NCI-H82 (cell line): ENCODE measurements at places on chromosomes 12 and 14.

DNA sequence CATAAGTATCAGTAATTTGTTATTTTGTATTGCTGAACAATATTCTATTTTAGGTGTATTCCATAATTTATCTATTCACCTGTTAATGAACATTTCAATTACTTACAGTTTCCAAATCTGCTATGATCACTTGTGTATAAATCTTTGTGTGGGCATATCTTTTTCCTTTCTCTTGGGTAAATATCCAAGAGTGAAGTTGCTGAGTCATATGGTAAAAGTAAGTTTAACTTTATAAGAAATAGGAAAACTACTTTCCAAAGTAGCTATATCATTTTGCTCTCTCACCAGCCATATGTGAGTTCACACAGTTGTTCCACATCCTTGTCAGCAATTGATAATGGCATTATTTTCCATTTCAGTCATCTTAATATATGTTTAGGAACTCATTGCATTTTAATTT lies 66.6 kb upstream of the KITLG start:
- no peak for DNase-seq

GRCh38 chr14:100644383-100644782 lies 57.2 kb upstream of the BEGAIN start:
- no peak for DNase-seq

- peak; percentile 65 for DNase-seq
These were observed 367.6 kb downstream of the C12orf75 start for GRCh38 chr12:105698075-105698474.

DNA sequence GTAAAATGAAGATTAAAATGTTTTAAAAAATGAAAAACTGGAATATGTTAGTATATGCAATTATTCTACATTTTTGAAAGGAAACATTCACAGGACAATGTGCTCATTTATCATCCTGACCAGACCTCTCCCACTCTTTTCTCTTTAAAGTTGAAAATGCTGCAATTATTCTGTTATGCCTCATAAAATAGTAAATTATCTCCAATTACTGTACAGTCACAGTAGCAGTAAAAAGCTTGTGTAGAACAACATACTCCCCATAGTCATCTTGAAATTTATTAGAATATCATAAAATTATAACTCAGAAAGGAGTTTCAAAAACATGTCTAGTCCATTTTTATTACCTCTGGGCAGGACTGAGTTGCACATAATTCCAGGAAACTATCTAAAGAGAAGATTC lies 250.3 kb downstream of the SYT1 start:
- no peak for DNase-seq

DNA sequence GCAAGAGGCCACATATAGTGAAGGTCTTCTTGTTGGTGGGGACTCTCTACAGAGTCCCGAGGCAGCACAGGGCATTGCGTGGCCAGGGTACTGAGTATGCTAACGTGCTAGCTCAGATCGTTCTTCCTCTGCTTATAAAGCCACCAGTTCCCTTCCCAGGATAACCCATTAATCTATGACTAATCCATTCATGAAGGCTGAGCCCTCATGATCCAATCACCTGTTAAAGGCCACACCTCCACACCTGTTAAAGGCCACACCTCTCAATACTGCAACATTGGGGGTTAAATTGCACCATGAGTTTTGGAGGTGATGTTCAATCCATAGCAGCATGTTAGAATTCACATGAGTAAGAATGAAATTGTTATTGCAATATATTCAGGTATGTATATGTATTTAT lies 12.8 kb upstream of the YARS2 start:
- peak; percentile 91 for DNase-seq

- peak; percentile 99 for DNase-seq
These were observed 2.7 kb upstream of the INHBE start for GRCh38 chr12:57452181-57452936.

DNA sequence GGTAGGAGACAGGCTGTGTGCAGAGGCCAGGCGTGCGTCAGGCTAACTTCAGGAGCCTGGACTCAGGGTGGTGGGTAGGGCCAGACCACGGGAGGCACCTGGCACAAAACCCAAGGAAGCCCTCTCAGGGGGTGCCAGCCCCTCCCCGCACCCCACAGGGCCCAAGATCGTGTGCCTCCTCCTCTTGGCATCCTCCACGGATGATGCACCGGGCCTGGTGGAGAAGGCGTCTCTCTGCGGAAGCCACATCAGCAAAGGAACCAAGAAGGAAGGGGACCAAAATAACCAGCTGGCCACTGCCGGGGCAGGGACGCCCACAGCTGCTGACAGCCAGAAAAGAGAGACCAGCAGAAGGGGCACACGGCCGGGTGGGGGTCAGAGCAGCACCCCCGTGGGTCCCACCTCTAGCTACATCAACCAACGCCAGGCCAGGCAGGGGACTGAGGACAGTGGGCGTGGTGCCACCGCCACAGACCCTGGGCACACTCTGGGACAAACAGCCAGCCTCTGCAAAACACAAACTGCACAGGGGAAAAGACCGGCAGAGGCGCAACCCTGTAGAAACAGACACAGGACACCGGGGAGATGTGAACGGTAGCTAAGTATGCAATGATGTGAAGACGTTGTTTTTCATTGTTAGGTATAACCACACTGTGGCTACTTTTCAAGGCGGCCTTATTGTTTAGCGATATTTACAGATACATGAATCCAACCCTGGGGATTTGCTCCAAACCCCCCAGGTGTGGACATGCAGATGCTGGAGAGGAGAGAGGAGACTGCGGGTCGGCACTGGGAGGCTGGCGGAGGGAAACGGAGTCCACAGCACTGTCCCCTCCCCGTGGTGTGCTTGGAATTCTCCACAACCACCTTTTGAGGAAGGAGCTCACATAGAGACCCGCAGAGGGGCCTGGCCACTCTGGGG lies 26.1 kb upstream of the C14orf180 start:
- DNase-seq, result no peak

GRCh38 chr12:50187084-50187900 lies 20.1 kb upstream of the CERS5 start:
- DNase-seq, result no peak

DNA sequence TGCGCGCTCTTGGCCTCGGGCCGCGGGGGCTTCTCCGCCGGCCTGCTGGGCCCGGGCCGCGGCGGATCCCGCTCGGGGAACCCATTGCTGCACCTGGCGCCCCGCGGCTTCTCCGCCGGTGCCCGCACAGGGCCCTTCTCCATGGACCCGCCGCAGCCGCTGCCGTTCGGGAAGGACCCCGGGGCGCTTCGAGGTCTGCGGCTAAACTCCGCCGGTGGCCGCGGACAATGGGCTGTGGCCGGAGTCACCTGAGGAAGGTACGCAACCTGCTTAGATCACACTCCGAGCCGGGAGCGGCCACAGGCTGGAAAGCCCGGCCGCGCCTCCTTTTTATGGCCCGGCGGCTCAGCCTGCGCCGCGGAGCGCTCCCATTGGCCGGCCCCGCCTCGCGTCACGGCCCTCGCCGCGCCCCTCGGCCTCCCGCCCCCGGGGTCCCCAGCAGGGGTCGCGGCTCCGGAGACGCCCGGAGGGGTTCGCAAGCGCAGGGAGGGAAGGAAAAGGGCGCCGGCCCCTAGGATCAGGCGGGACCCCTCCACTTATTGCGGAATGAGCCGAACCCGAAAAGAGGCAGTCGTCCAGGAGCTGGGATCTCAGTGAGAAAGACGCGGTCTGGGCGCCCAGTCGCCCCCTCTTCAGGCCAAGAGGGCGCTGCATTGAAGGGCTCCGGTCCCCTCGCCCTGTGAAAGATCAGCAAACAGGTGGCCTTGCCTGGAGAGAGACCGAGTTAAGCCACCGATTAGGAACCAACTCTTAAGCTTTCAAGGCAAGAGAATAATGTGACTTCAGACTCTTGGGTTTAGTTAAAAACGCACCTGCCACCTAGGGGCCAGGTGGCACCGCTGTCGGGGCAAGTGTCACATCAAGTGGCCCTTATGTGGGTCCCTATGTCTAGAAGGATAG lies at the start of gene GCH1:
Gene GCH1 (minus strand): TSS at position 306 of the 900 bp plus-strand sequence. CDS start 163 bp downstream, at position 143.
- peak; percentile 83 for DNase-seq

GRCh38 chr14:69625299-69626131 lies 14.1 kb downstream of the SUSD6 start:
- no peak for DNase-seq

- DNase-seq, result no peak
These were observed 153.0 kb upstream of the FKBP4 start for GRCh38 chr12:2641761-2642160.

GRCh38 chr14:76117789-76118484 lies 33.8 kb upstream of the GPATCH2L start:
- peak; percentile 83 for DNase-seq

GRCh38 chr12:47602325-47602724 lies 103.5 kb downstream of the RPAP3 start:
- DNase-seq, result no peak

- no peak for DNase-seq
These were observed 59.4 kb upstream of the FOXN3 start for GRCh38 chr14:89476354-89476896.

DNA sequence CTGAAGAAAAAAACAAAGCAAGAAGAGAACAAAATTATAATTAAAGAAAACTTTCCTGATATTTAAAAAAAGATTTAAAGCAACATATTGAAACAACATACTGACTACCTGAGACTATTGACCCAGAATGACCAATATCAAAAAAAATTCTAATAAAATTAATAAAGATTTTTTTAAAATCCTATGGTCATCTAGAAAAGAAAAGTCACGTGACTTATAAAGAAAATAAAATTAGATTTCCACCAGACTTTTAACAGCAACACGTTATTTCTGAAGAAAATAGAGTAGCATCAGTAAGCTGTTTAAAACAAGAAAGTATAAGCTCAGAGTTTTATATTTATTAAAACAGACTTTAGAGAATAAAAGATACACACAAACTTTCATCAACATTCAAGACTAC lies 238.0 kb downstream of the C12orf42 start:
- DNase-seq, result no peak

DNA sequence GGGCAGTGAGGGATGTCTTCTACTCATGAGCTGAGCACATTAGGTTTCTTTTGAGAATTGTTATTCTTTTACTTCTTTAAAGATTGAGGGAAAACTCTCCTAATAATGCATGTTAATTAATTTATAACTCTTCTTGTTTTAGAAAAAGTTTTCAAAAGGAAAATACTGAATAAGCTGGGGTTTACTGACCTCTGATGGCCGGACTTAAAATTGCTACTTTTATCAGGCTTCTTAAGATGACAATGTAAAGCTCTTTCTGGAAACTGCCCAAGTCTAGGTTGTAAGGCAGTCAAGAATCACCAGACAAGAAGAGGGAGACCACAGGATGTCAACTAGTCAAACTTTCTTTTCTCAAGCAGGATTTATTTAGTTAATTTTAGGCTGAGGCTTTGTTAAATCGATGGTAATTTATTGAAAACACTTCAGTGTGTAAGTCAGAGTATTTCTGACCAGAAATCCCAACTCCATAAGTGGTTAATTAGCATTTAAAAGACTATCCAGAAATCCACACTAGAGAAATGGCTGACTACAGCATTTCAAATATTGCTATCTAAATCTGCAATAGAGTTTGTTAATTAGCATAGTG lies 82.1 kb downstream of the AVPR1A start:
- DNase-seq, result peak; percentile 55

- DNase-seq, result no peak
These were observed 144.2 kb downstream of the DACT1 start for GRCh38 chr14:58782011-58782410.

GRCh38 chr14:45198551-45198950 lies 54.5 kb downstream of the MIS18BP1 start:
- no peak for DNase-seq

GRCh38 chr14:58476320-58476719 lies 48.8 kb downstream of the KIAA0586 start:
- DNase-seq, result no peak

GRCh38 chr14:80485764-80486163 lies 274.5 kb upstream of the DIO2 start:
- no peak for DNase-seq

- DNase-seq, result no peak
These were observed 5.2 kb downstream of the SMIM41 start for GRCh38 chr12:52084491-52085231.

GRCh38 chr14:52797653-52798052 lies 6.2 kb upstream of the GNPNAT1 start:
- no peak for DNase-seq

DNA sequence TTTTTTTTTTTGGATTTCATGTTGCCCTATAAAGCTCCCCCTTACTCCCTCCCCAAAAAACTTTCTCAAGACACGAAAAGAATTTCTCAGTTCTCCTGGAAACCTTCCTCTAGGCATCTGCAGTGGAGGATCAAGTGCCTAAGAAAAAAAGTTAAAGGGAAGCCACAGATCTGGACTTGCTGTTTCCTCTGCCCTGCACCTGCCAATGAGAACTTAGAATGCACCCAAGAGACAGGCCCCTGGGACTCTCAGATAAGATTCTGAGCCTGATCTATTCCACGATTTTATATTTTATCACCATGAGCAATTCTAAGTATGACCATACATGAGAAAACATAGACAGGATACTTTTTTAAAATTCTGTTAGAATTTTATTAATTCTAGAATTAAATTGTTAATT lies 728.9 kb downstream of the BCL11B start:
- no peak for DNase-seq

GRCh38 chr12:122992386-122992785 lies 11.9 kb downstream of the ARL6IP4 start:
- DNase-seq, result peak; percentile 29

DNA sequence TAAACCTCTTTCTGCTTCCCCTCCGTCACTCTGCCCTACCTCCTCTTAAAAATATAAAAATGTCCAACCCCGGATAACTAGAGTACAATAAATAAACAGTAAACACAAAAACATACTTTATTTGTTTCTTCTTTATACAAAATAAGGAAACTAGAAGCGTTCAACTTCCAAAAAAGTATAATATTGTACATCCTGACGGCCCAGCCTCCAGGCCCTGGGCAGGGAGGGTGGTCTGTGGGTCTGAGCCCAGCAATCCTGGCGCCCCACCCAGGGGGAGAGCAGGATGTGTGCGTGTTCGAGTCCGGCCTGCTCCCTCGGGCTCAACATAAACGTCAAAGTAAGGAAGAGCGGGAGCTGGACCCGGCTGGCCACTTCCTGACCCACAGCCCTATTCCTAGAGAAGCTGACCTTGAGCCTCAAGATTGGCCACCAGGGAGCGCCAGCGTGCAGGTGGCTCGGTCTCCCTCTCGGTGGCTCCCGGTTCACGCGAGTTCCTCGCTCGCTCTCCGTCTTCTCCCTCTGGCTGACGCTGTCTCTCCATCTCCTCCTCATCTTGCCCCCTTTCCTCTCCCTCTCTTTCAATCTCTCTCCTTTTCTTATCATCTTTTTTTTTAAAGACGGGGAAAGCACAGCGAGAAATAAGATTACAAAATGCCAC lies 9.4 kb downstream of the LHX5 start:
- DNase-seq, result peak; percentile 87

DNA sequence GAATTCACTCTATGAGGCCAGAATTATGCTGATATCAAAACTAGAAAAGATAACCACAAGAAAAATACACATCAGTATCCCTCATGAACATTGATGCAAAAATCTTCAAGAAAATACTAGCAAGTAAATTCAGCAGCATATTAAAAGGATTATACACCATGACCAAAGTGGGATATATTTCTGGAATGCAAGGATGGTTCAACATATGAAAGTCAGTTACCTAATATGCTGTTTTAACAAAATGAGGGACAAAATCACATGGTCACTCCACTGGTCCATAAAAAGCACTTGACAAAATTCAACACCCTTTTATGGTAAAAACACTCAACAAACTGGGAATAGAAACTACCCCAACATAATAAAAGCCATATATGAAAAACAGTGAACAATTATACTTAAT lies 40.3 kb downstream of the TECPR2 start:
- DNase-seq, result no peak
